Activated T-helper 1 cell treated with anti-CD3 and anti-CD28 coated beads, Interleukin-2, amount 50 U/mL, for 16 hours (primary cell): ENCODE measurements at places on chromosomes 7 and 10.

GRCh38 chr10:119460369-119461195 lies 81.9 kb downstream of the RGS10 start:
- DNase-seq = no peak

DNA sequence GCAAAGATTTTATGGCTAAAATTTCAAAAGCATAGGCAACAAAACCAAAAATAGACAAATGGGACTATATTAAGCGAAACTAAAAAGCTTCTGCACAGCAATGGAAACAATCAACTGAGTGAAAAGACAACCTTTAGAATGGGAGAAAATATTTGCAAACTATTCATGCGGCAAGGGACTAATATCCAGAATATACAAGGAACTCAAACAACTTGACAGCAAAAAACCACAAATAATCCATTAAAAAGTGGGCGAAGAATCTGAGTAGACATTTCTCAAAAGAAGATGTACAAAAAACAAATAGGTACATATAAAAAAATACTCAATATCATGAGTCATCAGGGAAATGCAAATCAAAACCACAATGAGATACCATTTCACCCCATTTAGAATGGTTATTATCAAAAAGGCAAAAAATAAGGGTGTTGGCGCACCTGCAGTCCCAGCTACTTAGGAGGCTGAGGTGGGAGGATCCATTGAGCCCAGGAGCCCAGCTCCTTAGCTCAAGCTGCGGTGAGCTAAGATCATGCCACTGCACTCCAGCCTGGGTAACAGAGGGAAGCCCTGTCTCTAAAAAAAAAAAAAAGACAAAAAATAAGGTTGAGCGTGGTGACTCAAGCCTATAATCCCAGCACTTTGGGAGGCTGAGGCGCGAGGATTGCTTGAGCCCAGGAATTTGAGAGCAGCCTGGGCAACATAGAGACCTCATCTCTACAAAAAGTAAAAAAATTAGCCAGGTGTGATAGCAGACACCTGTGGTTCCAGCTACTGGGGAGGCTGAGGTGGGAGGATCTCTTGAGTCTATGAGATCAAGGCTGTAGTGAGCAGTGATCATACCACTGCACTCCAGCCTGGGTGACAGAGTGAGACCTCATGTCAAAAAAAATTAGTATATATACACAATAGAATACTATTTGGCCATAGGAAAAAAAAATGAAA lies 4.2 kb upstream of the CCM2 start:
- DNase-seq = no peak

DNA sequence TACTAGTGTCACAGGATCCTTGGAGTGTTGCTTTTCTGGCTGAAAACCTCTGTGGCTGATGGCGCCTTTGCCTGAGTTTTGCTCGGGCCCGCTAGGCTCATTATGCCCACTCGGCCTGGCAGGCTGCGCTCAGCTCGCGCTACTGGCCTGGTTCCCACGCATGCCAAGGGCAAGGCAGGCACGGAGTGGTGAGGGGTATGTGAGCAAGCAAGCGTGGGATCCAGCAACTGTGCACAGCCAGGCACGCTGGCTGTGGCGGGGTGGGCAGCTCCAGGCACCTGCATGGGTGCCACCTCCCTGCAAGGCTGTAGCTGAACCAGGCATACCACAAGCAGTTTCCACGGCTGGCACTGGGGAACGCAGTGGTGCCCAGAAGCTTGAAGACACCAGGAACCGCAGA lies 562.6 kb downstream of the GRM8 start:
- DNase-seq = no peak

DNA sequence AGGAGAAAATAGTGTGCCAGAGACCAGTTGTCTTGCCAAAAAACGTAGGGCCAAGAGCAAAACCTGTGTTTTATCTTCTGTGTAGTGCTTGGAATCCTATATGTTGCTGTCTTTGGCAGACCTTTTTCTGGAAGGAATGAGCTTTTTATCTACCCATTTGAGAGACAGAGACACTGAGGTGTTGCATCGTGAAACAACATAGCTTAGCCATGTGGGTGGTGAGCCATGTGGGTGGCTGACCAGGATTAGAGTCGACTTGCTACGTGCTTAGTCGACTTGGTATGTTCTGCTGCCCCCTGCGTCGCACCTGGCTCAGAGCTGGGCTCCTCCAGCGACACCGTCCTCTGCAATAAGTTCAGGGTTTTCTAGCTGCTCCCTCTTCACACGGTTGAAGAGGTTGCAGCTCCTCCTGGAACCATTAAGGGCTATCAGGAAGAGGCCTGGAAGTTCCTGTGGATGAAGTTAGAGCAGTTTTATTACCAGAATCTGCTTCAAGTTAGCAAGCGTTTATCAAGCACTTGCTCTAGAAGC lies 175.8 kb downstream of the SH2D4B start:
- no peak for DNase-seq

DNA sequence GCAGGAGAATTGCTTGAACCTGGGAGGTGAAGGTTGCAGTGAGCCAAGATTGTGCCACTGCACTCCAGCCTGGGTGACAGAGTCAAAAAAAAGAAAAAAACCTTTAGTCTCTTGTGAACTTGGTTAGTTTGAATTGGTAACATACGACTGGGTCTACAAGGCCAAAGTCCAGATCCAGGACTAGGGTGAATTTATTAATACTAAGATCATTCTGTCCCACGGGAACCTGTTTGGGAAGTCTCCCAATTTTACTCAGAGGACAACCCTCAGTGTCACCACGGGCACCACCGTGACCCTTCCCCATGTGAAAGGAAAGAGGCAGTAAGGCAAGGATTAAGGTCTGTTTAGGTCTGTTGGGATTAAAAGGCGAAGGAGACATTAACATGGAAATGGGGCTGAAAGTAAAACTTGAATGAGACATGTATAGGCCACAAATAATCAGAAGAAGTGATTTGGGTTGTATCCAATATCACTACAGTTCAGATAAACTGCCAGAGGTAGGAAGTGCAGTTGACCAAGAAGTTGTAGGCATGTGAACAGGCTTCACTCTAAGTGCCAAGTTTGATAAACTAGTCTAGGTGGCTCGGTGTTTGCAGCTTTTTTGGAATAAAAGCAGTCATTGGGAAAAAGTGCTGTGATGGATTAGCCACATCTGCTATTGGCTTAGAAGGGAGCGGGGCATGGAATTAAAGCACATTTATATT lies 30.7 kb downstream of the MYOF start:
- no peak for DNase-seq

DNA sequence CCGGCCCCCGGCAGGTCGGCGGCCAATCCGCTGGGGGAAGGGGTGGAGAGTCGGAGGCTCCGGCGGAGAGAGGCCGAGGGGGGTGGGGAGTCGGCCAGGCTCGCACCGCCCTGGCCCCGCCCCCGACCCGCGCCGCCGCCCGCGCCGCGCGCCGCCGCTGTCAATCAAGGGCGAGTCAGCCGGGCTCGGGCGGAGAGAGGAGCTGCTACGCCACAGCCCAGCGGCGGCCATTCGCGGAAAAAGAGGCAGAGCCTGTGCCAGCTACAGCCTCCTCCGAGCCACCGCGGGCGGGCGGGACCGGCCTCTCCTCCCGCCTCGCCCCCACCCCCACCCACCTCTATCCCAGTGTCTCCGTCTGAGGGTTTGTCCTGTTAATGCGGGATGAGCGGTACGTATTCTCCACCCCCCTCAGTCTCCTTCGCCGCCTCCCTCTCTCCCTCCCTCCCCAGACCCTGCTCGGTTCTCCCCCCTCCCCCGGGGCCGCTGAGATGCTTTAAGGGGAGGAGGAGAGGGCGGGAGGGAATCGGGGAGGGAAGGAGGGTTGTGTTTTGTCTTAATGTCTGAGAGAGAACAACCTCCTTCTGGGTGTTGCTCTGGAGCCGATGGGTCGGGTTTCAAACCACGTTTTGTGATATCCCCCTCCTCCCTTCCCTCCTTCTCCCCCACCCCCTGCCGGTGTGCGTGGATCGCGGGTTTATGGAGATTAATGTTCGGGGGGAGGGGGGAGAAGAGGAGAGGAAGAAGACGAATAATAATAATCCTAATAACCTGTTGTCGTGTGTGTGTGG lies at the start of gene SP4:
TSS of gene SP4 (plus strand) at position 213 of the 788 bp plus-strand sequence. CDS start at position 382, 169 bp downstream.
- peak; percentile 89 for DNase-seq

GRCh38 chr7:7968544-7969305 lies at the start of gene GLCCI1:
Gene GLCCI1 (plus strand): TSS chr7:7968796. CDS start chr7:7969351, 555 bp downstream.
- peak; percentile 92 for DNase-seq

- peak; percentile 91 for DNase-seq
Measured at GRCh38 chr10:103918053-103918846, at the start of gene STN1. Gene STN1 (minus strand): TSS chr10:103918184. CDS start chr10:103917594, 590 bp downstream.

GRCh38 chr7:142804728-142805207 lies 34.0 kb downstream of the PRSS2 start:
- DNase-seq = no peak

GRCh38 chr7:116876664-116877442 lies 14.5 kb downstream of the CAPZA2 start:
- DNase-seq = no peak

- DNase-seq = no peak
Measured at GRCh38 chr10:51619365-51619764, 80.0 kb downstream of the CSTF2T start.

DNA sequence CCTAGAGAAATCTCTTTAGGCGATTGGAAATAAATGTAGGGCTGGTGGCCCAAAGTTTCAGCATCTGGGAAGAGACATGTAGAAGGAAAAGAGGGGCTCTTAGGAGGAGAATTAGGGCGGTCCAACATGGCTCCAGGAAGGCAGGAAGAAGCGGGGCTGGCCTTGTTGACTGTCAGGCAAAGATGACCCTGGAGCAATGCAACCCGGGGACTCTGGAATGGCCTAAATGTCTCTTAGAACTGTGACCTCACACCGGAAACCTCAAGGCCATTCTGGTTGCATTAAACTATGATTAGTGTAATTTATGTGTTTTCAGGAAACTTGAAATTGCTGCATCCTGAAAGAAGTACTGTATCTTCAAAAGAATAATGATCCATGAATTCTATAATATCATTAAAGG lies 66.8 kb downstream of the NRP1 start:
- no peak for DNase-seq

DNA sequence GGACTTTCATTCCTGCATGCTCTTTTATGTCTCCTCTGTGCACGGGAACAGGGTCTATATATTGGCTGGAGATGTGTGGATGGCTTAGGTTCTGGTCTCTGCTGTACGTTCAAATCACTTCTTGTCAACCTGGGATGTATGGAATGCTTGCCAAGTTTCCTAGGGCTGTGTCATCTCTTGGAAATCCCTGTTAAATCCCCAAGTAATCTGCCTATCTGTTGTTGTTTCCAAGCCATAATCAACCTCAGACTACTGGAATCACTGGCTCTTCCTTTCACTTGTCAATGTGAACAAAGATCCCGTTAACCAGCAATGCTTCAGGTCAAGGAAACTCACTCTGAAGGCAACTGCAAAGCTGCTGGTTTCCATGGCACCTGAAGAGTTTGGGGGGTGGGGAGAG lies 93.3 kb upstream of the FAM171A1 start:
- DNase-seq = no peak
